NCI-H2107 (cell line): ENCODE measurements at places on chromosomes 2 and 18.

GRCh38 chr2:191758518-191759507 lies 80.9 kb downstream of the NABP1 start:
- DNase-seq = peak; percentile 8

DNA sequence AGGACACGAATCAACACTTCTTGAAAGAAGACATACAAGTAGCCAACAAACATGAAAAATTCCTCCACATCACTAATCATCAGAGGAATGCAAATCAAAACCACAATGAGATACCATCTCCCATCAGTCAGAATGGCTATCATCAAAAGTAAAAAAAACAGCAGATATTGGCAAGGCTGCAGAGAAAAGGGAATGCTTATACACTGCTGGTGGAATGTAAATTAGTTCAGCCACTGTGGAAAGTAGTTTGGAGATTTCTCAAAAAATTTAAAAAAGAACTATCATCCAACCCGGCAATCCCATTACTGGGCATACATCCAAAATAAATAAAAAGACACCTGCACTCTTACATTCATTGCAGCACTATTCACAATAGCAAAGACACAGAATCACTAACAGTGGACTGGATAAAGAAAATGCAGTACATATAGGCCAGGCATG lies 78.7 kb downstream of the GRB14 start:
- no peak for DNase-seq

DNA sequence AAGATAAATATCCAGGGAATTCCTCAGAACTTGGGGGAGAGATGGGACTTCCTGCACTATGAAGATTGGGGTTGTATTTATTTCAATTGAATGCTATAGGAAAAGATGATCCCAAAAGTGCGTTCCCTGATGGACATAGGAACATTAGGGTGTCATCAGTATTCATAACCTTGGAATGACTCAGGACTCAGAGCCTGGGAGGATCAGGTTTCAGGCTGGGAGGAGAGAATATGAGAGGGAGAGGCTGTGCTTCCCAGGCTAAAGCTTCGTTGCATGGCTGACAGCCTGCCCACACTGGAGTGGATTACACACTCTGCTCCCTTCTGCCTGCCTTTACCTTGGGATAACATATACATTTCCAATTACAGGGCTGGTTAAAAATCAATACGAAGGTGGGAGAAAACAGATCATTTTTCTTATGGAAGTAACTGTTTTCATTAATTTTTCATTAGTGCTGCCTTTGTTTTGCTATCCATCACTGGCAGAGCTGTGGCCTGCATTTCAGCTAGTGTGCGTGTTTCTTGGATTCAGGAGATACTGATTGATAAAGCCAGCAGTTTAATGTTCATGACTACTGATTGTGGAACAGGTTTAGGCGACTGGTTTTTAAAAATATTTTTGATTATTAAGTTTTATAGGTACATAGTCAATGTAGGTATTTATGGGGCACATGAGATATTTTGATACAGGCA lies 118.7 kb downstream of the KCTD1 start:
- DNase-seq = no peak

DNA sequence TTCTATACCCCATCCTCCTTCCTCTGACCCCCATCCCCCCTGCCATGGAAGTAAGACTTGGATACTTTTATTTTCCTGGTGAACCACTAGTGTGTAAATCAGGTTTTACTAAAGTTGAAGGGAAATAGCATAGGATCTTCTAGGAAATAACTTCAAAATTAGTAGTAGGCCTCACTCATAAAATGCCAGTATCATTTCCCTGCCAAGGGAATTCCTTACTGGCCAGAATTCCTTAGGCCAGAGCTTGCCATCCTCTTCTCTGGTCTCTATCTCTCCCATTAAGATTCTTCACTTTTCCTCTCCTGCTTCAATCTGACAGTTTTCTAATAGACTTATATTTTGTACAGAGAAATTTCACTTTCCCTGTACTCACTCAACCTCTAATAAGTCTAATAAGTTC lies 322.8 kb upstream of the TANK start:
- DNase-seq = no peak

GRCh38 chr2:62884514-62884913 lies 166.1 kb upstream of the OTX1 start:
- DNase-seq = no peak

DNA sequence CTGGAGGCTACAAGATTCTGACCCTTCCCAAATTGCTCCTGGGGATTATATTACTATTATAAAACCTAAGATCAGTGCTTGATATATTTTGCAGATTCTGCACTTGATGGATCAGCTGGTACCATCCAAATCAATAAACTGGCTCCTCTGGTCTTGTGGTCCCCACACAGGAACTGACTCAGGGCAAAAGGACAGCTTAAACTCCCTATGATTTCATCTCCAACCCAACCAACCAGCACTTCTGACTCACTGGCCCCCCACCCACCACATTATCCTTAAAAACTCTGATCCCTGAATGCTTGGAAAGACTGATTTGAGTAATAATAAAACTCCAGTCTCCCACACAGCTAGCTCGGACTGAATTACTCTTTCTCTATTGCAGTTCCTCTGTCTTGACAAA lies 82.1 kb downstream of the TMEM163 start:
- no peak for DNase-seq

GRCh38 chr18:26919627-26920026 lies 54.1 kb upstream of the AQP4 start:
- DNase-seq = no peak

- DNase-seq = no peak
Measured at GRCh38 chr2:236862526-236862925, 223.2 kb upstream of the COPS8 start.

DNA sequence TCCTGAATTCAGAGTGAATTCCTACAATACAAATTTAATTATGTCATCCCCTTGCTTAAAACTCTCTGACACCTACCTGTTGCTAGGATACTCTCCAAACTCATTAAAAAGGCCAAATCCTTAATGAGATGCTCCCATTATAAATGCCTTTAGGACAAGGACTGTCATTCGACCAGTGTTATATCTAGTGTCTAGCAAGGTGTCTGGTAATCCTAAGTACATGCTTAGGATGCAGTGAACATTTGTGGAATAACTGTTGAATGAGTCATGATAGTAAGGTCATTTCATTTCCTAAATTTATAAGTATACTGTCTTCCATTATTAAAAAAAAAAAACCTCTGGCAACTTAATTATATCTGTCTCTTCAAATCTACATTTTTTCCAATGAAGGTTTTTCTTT lies 588.9 kb upstream of the NRXN1 start:
- DNase-seq = no peak

DNA sequence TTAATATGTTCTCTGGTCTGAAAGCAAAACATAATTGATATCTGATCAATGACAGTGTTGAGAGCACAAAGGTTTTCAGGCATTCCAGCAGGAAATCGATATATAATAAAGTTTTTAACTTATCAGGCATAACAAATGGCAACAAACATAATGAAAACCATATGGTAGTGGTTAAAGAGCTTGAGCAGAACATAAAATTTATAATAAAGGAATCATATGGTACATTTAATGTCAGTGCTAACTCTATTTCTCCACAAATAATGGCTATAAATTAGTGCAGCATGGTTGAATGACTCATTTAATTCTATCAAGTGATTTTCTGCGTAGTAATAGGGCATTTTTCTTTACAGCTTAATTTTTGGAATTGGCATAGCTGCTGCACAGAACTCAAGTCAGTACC lies 306.2 kb downstream of the FSIP2 start:
- DNase-seq = no peak

GRCh38 chr2:105909215-105909614 lies 164.5 kb downstream of the NCK2 start:
- DNase-seq = no peak

GRCh38 chr2:68452158-68452900 lies 14.8 kb downstream of the FBXO48 start:
- no peak for DNase-seq

DNA sequence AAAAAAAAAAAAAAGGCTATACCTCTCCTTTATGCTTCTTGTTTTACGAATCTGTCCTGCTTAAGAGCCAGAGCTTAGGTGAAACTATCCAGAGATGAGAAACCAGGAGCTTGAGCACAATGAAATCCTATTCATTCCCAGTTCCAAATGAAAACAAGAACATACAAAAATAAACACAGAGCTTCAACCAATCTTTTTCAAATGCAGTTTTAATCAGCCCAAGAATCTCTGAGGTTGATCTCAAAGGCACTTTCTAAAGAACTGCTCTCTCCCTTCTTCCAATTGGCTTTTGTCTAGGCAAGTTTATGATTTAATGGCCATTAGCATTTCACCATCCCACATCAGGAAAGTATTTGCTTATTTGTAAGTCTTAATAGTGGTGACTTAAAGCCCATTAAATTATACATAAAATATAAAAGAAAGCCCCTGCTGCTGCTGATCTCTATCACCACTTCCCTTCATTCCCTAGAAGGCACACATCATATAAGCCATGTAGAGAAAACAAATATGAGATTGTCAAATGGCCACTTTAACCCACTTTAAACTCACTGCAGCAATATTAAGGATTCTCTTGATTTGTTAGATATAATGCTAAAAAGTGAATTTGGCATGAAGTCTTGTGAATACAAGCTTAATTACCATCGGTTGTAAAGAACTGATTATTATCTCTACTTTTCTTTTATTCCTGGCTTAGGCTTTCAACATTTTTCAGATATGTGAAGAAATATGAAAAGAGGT lies 29.3 kb upstream of the SCN9A start:
- DNase-seq = no peak

DNA sequence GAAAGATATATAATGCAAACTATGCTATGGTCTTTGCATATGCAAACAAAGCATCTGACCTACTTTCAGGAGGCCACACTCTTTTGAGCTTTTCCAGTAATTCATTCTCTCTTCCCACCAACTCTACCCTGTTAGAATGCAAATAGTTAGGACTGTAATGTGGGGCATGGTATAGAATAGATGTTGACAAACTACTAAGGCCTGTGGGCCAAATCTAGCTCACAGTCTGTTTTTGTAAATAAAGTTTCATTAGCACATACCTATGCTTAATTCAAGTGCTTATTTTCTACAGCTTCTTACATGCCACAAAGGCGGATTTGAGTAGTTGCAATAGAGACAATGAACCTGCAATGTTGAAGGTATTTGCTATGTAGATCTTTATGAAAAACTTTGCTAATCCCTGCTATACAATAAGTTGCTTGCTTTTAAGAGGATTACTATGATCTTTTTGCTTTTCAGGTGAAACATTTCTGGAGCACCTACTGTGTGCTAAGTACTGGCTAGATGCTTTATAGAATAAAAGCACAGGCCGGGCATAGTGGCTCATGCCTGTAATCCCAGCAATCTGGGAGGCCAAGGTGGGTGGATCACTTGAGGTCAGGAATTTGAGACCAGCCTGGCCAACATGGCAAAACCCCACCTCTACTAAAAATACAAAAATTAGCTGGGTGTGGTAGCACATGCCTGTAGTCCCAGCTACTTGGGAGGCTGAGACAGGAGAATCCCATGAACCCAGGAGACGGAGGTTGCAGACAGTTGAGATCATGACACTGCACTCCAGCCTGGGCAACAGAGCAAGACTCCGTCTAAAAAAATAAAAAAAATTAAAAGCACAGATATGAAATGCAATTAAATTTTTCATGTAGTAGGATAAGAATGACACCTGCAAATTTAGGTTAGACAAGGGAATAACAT lies 267.8 kb downstream of the DPP10 start:
- DNase-seq = no peak

DNA sequence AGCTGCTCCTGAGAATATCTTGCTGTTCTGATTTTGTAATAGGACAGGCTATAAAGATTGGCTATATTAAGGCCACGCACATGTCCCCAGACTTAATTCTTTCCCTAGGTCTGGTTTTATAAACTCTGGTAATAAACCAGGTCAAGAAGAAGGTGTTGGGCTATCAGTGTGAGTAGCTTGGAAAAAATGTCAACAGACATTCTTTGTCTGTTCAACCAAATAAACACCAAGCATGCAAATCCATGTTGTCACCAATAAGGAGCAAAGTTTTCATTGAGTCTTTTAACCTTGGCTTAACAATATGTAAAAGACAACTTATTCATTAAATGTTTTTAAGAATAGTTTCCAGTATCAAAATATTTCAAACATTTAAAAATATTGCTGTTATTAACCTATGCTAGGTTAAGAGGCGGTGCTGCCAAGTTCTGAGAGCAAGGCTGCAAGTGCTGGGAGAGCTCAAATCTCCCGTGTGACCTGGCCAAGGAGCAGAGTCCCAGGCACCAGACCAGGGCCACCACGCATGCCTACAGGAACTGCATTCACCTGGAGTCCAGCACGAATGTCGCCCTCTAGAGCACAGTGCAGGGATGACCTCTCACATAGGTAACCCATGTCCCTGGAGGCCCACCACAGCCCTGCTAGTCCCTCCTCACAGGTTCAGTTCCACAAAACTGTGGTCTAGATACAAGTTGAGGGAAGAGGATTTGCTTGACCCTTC lies 120.5 kb upstream of the POU3F3 start:
- no peak for DNase-seq

- DNase-seq = no peak
Measured at GRCh38 chr18:12007063-12007462, 25.8 kb downstream of the IMPA2 start.

- DNase-seq = peak; percentile 24
Measured at GRCh38 chr2:2708575-2709430, 377.7 kb upstream of the MYT1L start.

DNA sequence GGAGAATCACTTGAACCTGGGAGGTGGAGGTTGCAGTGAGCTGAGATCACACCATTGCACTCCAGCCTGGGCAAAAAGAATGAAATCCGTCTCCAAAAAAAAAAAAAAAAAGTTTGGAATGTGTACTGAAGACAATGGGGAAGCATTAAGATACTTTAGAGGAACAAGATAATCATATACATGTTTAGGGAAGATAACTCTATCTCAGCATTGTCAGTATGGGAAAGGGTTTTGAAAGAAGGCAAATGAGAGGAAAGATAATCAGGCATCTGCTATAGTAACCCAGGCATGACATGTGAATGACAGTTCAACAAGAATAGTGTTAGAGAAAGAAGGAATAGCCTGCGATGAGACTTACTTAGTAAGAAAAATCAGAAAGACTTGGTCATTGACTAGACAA lies 112.0 kb downstream of the ATAD2B start:
- no peak for DNase-seq

GRCh38 chr2:189153619-189154018 lies 25.9 kb downstream of the COL5A2 start:
- no peak for DNase-seq

- no peak for DNase-seq
Measured at GRCh38 chr2:217356781-217357180, 496.9 kb upstream of the TNP1 start.

- no peak for DNase-seq
Measured at GRCh38 chr2:176090862-176091261, 1.7 kb upstream of the HOXD13 start.

DNA sequence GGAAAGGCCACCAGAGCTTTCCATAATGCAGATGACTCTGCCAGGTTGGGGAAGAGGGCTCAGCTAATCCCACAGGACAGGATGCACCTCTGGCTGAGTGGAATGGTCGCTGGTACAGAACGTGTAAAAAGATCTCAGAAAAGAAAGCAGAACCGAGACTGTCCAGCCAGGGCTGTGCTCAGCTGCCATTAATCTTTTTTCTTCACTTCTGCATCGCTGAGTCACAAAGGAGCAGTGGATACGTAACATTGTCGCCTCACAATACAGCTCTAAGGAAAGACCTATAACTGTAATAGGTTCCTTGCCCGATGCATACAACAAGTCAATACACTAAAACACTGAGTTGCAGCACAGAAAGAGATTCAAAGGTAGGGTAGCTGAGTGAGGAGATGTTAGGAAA lies 354.2 kb downstream of the EN1 start:
- no peak for DNase-seq
